ENCODE measurements at places on chromosomes 5 and 9.

DNA sequence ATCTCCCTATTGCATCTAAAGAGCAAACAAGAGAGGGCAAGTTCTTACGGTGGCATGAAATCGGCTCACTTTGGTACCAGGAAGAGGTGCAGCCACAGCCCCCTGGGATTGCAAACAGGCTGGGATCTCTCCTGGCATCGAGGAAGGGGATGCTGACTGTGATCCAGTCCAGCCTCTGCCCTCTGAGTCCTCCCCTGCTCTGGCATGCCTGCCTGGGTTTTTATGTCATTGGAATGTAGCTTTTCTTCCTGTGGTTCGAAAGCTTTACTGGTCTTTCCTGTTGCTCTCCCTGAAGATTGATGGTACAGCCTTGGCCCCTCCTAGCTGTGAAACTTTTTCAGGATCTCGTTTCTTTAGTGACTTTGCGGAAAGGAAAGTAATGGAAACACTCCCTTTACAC lies 6.6 kb downstream of the SLC46A2 start:
- DNase-seq = peak; percentile 41

DNA sequence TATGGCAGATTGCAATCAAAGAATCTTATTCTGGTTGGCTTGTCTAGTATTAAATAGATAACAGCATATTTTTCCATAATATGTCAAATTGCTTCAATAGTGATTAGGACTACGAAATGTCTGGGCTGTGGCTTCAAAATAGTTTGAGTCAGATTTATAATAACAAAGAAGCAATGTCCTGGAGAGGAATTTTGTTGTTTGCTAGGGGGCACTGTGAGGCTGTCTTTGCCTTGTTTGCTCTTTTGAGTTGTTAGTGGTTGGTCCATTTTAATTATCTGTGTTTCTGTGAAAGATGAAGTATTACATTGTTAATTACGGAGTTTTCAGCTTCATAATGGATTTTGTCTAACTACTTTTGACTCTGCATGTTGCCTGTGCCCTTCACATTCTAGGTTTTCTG lies 713.6 kb downstream of the TLE4 start:
- DNase-seq = no peak

DNA sequence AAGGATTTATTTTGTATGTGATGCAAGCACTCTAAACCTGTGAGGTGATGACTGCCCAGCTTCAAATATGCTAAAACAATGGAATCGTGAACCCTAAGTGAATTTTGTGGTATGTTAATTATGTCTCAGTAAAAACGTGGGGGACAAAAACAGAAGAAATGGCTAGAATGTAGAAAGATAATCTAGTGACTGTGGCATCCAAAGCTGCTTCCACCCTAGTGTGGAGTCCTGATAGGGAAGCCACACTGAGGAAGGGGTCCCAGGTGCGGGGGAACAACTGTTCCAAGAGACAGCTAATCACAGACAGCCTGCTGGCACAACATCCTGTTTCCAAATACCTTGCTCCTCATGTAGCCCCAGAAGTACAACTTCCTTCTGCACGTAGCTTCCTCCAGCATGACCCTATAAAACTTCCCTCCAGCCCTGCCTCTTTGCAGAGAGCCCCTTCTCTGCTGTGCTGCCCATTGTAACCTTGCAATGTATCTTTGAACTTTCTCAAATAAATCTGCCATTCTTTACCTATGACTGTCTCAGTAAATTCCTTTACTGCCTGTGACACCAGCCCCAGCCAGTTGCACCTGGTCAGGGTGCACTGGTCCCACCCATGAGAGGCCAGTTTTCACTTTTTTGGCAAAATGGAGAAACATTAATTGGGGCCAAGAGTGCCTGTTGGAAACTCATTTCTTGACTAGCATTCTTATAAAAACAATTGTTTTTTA lies 4.9 kb downstream of the GMCL2 start:
- no peak for DNase-seq

GRCh38 chr9:77872863-77873262 lies 158.7 kb downstream of the GNAQ start:
- DNase-seq = no peak

DNA sequence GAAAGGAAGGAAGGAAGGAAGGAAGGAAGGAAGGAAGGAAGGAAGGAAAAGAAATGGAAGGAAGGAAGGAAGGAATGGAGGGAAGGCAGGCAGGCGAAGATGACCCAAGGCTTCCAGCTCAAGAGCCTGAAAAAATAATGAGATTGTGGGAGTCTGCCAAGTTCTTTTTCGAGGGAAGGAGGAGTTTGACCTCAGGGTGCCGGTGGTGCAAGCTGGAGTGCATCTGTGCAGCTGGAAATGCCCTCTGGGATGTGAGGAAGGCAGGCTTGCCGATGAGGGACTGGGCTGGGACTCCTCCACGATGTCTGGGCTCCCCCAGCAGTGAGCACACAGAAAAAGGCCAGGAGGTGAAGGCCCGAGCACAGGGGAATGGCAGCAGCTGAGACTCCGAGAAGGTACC lies 154.9 kb upstream of the DAPK1 start:
- peak; percentile 86 for DNase-seq

DNA sequence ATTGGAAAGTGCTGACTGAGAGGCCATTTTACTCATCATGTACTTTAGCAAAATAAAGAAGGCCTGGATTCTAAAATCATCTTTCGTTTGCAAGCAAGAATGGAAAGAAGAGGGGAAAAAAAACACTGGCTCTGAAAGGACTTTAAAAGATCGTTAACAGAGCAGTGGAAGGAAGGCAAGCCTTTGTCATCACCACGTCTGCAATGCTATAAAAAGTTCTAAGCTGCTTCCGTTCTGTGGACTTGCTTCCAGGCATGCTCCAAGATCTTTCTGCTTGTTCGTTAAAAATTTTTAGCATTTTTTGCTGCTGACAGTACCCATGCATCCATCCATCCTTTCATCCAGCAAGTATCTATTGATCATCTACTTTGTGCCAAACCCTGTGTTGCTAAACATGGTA lies 226.5 kb downstream of the GABBR2 start:
- no peak for DNase-seq

GRCh38 chr5:133665571-133665970 lies 53.2 kb upstream of the FSTL4 start:
- DNase-seq = no peak

DNA sequence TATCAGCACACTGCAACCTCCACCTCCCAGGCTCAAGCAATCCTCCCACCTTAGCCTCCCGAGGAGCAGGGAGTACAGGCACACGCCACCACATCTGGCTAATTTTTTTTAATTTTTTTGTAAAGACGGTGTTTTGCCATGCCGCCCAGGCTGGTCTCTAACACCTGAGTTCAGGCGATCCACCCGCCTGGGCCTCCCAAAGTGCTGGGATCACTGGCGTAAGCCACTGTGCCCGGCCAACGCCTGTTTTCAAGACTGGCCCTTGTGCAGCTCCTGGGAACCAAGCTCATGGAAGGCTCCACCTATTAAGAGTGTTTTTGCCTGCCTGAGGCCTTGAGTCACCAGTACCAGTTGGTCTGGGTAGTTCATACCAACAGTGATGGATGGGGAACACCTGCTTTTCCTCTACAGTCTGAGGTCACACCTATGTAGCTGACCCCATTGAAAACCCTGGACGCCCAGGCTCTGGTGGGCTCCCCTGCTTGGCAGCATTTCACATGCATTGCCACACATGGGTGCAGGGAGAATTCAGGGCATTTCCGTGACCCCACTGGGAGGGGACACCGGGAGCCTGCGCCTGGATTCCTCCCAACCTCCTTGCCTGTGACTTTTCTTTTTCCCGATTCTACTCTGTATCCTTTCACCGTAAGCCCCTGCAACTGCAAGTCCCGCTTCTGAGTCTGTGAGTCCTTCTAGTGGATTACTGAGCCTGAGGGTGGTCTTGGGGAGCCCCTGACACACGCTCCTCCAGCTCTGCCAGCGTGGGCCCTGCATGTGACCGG lies 63.5 kb downstream of the ZNF354C start:
- DNase-seq = no peak

- DNase-seq = no peak
These were observed 232.3 kb downstream of the FANCC start for GRCh38 chr9:95085036-95085770.

GRCh38 chr5:137656558-137656957 lies 79.3 kb downstream of the KLHL3 start:
- no peak for DNase-seq

All from lung (tissue), 17 donors.